ENCODE measurements at places on chromosomes 7 and 10.

- DNase-seq, result no peak
Measured at GRCh38 chr7:96173781-96174180, 148.1 kb downstream of the SLC25A13 start.

DNA sequence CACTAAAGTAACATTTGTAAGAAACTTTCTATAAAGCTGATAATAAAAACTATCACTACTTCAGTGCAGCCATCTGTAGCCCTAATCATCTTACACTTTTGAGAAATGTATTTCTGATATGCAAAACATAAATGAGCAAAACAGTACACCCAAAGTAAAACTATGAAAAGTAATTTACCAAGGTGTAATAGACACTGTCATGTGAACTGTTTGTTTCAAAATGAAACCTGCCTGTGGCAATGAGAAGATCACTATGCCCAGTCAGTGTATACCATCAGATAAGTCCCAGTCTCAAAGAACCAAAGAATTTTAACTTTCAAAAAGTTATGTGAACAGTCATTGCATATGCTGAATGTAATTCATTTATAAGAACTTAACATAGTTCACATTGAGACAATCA lies 398.1 kb downstream of the CDC14C start:
- DNase-seq, result no peak

- no peak for DNase-seq
Measured at GRCh38 chr7:89813081-89813480, 341.2 kb upstream of the STEAP1 start.

DNA sequence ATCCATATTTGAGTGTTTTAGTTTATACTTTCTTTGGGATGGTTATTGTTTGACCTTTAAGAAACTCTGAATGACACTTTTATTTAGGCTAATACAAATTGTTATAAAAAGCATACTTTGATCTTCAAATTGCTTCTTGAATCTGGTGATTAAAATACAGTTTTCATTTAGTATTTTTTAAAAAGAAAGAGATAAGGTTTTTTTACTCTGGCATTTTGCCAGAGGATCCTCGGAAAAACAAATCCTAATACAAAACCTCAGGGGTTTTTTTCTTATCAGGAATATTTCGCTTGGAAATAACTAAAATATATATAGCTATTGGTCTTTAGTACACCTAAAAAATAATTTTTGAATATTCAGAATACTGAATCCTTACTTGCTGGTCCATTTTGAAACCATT lies 17.0 kb downstream of the MIOS start:
- DNase-seq, result no peak

DNA sequence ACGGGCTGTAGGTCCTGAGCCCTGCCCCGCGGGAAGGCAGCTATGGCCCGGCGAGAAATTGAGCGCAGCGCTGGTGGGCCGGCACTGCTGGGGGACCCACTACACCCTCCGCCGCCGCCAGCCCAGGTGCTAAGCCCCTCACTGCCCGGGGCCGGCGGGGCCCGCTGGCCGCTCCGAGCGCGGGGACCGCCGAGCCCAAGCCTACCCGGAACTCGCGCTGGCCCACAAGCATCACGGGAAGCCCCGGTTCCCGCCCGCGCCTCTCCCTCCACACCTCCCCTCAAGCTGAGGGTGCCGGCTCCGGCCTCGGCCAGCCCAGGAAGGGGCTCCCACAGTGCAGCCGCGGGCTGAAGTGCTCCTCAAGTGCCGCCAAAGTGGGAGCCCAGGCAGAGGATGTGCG lies 5.5 kb upstream of the CACUL1 start:
- no peak for DNase-seq

- no peak for DNase-seq
Measured at GRCh38 chr10:121791761-121792160, 136.1 kb downstream of the ATE1 start.

GRCh38 chr10:89645742-89646172 lies 715 bp upstream of the PANK1 start:
- DNase-seq, result no peak

DNA sequence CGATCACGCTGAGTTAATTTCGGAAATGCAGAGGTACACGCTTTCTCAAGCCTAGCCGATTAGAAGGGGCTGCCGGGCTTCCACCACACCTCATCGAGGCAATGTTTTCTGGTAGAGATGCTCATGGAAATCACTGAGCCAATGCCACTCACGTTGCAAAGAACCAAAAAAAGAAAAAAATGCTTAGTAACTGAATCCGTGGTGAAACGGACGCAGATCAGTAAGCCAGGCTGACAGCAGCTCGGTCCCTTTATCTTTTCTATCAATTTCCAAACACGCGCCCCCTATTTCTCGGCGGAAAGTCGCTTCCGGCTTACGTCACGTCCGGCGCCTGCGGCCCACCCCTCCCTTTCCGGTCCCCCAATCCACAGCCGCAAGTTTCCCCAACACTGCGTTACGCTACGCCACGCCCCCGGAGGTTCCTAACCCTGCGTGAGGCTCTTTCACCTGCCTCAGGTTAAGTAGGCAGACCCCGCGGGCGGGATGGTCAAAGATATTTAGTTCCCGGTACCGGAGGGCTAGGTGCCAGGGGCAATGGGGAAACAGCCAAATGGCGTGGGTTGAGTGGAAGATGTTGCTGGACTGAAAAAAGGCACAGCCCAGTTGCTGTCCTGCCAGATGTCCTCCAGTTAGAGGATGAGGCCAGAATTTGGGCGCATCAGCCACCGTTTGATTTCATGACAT lies at the start of gene NSUN6:
TSS of gene NSUN6 (minus strand) at position 264 of the 684 bp plus-strand sequence. CDS start 384 bp downstream, outside the sequence.
- DNase-seq, result no peak

- no peak for DNase-seq
Measured at GRCh38 chr10:109475711-109476421, 447.4 kb downstream of the XPNPEP1 start.

GRCh38 chr7:70239918-70240317 lies 641.6 kb downstream of the AUTS2 start:
- no peak for DNase-seq

- DNase-seq, result no peak
Measured at GRCh38 chr7:33885290-33886148, 19.8 kb upstream of the BMPER start.

DNA sequence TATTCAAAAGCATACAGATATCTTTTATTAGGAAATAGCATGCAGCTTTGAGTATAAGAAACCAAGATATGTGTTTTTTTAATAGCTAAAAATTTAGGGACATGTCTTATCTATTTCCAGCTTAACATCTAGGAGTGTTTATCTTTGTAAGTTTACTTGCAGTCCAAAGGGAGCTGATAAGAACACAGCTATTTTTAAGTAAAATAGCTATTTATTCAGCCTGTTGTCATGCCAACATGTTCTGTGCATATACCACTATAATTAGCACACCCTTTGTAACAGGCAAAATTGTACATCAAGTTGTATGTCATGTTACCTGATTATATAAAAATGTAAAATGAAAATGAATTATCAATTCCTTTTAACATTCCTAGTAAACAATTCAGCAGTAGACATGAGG lies 29.6 kb downstream of the FAM133B start:
- no peak for DNase-seq

All from fibroblast of skin of left biceps (primary cell).